ENCODE measurements at places on chromosomes 5 and 9.

GRCh38 chr9:35646153-35646532 is 4.6 kb downstream of the SIT1 start:
- H3K27me3 ChIP-seq: no peaks in the 10 kb centered on the region
- H3K4me1 ChIP-seq: peaks cover 21% of the 10 kb centered on the region
- peak overlapping the region; percentile 96 for H3K27ac ChIP-seq
- peak overlapping the region; percentile 86 for H3K4me3 ChIP-seq
- no peaks in the 10 kb centered on the region for H3K36me3 ChIP-seq

- H3K27ac ChIP-seq: no peak overlapping the region
- DNase-seq: no peak
- H3K27me3 ChIP-seq: no peaks in the 10 kb centered on the region
- H3K4me3 ChIP-seq: no peak overlapping the region
- no peaks in the 10 kb centered on the region for H3K4me1 ChIP-seq
These were observed 20.4 kb upstream of the UGCG start for GRCh38 chr9:111876179-111876578.

- H3K4me3 ChIP-seq: no peak overlapping the region
- H3K4me1 ChIP-seq: no peaks in the 10 kb centered on the region
- H3K36me3 ChIP-seq: no peaks in the 10 kb centered on the region
- H3K27ac ChIP-seq: no peak overlapping the region
- no peaks in the 10 kb centered on the region for H3K27me3 ChIP-seq
These were observed 153.1 kb downstream of the DROSHA start for GRCh38 chr5:31378838-31379237.

DNA sequence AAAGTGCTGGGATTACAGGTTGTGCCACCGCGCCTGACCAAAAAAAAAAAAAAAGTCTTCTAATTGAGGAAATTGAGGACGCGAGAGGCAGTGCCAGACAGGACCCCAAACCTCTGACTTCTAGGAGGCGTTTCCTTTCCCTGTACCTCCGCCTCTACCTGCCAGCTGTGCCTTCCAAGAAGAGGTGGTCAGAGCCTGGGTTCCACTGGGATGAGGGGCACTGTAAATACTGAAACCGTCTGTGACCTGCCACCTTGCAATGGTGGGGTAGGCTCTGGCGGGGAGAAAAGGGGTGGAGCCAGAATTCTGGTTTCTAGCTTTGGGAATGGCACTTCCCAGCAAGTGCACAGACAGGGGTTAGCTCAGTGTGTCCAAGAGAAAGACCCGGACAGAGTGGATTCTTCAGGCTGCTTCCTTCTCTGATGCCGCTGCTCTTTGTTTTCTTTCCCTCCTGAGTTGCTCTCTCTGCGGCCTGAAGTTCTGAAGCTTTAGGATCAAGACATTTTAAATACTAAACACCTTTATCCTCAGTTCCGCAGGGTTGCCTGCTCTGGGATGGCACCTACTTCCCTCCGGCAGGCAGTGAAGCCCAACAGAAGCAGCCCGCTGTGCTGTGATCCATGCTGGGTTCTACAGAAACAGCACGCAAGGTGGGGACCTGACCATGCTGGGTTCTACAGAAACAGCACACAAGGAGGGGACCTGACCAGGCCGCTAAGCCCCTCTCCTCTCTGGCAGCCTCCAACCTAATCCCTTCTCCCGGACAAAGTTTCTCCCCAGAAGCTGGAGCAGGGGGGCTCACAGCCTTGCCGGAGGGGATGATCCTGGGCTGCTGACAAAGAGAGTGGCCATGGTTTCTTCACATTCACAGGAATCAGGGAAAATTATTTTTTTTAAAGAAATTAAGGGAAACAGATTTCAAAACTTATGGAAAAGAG is 65.2 kb downstream of the OTULIN start:
- peaks cover 20% of the 10 kb centered on the region for H3K36me3 ChIP-seq
- no peak for DNase-seq
- no peaks in the 10 kb centered on the region for H3K27me3 ChIP-seq
- H3K4me3 ChIP-seq: no peak overlapping the region
- H3K4me1 ChIP-seq: peaks cover 22% of the 10 kb centered on the region
- H3K27ac ChIP-seq: no peak overlapping the region

DNA sequence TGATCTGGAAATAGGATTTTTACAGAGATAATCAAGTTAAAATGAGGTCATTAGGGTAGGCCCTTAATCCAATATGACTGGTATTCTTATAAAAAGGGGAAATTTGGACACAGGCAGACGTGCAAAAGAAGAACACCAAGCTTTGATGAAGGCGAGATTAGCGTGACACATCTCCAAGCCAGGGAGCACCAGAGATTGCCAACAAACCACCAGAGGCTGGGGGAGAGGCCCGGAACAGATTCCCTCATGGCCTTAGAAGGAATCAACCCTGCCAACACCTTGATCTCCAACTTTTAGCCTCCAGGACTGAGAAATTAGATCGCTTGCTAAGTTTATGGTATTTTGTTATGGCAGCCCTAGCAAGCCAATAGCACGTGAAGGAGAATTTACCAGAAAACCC is 10.8 kb upstream of the ARSI start:
- no peak for DNase-seq
- no peak overlapping the region for H3K4me3 ChIP-seq
- no peak overlapping the region for H3K27ac ChIP-seq
- H3K27me3 ChIP-seq: no peaks in the 10 kb centered on the region
- H3K36me3 ChIP-seq: no peaks in the 10 kb centered on the region
